ENCODE measurements at places on chromosomes 2 and 18.
A peak's percentile ranks its signal among the peaks of the same experiment; 100 is the strongest.

GRCh38 chr2:237708491-237708890 lies 81.1 kb downstream of the LRRFIP1 start:
- no peak for DNase-seq

GRCh38 chr2:30514134-30514847 lies 67.2 kb downstream of the LCLAT1 start:
- no peak for DNase-seq

GRCh38 chr2:9378433-9379390 lies 44.6 kb downstream of the ITGB1BP1 start:
- no peak for DNase-seq

DNA sequence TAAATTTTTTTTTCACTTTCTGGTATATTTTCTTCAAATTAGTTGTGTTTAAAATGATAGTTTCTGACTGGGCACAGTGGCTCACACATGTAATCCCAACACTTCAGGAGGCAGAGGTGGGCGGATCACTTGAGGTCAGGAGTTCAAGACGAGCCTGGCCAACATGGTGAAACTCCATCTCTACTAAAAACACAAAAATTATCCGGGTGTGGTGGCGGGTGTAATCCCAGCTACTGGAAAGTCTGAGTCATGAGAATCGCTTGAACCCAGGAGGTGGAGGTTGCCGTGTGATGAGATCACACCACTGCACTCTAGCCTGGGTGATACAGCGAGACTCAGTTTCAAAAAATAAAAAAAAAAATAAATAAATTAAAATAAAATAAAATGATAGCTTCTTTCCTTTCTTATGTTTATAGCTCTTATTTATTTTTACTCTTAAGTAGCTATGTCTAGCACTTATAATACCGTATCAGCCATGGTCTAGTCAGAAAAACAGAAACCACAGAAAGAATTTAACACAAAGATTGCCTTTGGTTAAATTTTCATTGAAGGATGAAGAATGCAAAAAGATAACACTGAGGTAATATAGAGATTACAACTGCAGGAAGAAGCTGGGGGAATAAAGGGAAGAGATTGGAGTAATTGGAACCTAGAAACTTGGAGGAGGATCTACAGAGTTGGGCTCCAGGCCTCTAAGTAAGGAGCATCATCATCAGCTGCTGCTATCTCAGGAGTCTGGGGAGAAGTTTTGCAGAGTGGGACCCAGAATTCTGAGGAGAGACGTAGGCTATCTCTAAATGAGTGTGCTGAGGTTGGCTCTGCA lies 54.7 kb upstream of the MBOAT2 start:
- peak; percentile 12 for DNase-seq

DNA sequence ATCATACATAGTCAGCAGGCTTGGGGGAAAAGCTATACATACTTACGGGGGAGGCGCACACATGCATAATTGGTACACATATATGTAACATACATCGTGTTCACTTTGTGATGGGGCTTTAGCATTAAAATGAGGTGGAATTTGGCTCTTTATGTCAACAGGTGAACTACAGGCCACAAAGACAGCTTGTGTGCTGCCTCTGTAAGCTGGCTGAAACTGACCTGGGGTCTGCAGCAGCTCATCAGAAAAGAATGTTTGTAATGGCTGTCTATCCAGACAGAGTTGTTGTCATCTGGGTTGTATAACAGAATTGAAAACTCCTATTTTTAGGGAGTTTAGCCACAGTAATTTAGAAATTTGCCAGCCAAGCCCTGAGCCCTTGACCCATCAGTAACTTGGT lies 4.7 kb upstream of the KCNG3 start:
- DNase-seq: no peak

GRCh38 chr2:98026927-98027522 lies 31.3 kb upstream of the TMEM131 start:
- DNase-seq: no peak

- no peak for DNase-seq
Observed at GRCh38 chr18:5943514-5943913, 48.2 kb upstream of the TMEM200C start.

DNA sequence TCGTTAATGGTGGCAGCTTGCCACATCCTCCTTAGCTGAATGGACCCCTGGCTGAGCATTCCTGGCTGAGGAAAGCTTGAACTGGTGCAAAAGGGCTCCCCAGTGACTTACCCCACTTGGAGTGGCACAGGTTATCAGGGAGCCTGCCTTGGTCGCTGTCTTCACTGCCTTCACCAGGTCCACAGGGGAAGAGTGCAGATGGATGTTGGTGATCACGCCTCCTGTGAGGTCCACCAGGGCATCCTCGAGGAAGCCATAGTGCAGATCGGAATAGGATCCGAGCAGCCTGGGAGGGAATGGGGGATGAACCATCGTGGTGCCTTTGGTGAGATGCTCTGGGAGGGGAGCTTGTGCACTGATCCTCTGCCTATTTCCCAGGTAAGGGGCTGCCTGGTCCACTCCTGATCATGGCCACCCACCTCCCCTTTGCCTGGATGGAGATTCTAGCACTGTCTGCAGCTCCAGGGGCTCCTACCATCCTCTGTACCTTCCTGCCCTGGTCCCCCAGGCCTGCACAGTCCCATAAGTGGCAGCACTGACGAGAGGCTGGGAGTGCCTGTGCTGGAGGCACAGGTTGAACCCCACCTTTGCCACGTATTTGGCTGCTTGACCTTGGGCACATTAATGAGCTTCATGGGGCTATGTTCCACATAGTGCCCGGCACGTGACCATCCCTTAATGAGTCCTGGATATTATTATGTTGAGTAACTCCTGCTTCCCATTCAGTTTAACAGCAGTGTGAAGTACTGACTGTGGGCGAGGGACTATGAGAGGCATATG lies 43.0 kb downstream of the CAPN13 start:
- no peak for DNase-seq

GRCh38 chr2:237074211-237074993 lies 11.3 kb upstream of the COPS8 start:
- DNase-seq: no peak

DNA sequence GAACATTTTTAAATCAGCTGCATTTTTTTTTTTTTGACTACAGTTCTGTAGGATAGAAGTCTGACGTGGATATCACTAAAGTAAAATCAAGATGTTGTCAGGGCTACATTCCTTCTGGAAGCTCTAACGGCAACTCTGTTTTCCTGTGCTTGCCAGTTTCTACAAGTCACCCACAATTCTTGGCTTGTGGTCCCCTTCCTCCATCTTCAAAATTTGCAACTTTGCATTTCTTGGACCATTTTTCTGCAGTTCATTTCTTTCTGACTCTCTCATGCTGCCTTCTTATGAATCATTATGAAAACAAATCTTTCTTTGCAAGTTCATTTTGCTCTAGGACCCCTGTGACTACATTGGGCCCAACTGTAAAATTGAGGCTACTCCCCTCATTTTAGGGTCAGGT lies 367.9 kb downstream of the DSC3 start:
- DNase-seq: no peak

DNA sequence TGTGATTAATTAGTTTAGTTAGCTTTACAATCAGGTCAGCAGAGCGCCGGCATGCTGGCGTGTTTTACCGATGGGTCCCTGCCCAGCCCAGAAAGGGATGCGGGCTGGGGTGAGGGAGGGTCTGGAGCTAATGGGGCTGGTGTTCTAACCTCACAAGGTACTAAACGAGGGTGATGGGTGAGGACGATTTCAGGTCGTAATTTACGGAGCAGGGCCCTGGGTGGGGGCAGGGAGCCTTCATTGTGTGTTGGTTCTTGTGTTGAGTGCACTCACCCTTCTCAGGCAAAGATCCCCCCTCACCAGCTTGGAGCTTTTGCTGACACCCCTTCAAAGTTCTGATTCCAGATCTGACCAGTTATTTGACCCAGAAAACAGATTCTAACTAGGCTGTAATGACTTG lies 39.5 kb downstream of the PTGR3 start:
- DNase-seq: no peak

DNA sequence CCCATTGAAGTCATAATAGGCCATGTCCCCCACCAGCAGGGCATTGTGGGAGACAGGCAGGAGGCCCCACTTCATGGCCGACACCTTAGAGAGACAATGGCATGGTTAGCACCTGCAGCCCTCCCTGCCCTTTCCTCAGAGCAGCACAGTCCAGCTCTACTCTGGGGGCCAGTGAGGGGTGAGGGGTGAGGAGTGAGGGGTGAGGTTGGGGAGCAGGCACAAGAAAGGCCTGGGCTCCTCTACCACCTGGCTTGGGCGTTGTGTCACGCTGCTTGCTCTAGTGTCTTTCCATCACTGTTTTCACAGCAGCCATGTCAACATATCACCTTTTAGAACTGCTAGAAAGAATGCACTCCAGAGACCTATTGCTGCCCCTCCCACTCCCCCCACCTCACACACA lies 77.2 kb downstream of the ADD2 start:
- DNase-seq: no peak

DNA sequence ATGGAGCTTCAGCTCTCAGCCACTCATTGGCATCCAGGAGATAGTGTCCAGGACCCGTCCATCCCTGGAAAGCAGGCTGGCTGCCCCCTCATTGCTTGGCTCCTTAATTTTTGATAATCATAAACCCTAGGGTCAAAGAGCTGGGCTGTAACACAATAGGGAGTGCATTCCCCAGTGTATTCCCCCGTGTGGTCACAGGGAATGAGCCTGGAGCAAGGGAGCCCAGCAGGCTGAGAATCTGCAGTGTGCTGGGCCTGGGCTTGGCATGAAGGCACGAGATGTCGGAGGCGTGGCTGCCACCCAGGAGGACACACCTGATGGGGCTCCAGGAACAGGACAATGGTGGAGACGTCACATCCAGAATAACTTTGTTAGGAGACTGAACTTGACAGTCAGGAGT lies 18.7 kb downstream of the TPRKB start:
- no peak for DNase-seq

DNA sequence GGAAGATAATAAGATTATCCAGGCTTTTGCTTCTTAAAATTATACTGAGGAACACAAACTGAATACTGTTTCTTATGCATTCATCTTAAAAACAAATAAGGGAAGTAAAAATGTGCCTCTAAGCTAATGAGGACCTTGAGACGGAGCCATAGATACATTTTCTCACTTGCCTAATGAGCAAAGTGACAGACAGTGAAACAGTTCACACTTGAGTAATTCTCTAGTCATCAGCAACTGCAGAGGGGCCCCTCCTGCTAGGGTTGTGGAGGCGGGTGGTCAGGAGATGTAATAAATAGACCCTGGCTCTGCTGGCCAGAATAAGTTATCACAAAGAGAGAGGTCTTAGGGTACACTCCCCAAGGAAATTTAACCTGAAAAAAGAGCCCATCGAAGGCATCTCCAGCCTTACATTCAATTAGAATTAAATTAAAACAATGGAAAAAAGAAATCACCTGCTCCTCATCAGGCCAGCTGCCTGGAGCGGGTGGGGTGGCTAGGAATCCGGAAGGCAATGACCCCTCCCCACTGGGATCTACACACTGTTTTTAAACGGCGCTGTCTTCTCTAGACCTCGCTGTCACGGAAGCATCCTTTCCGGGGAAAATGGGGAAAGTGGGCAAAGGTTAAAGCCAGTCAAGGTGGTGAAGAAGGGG lies 32.6 kb upstream of the INSIG2 start:
- DNase-seq: no peak

- no peak for DNase-seq
Observed at GRCh38 chr18:27242392-27243047, 57.4 kb upstream of the CHST9 start.

DNA sequence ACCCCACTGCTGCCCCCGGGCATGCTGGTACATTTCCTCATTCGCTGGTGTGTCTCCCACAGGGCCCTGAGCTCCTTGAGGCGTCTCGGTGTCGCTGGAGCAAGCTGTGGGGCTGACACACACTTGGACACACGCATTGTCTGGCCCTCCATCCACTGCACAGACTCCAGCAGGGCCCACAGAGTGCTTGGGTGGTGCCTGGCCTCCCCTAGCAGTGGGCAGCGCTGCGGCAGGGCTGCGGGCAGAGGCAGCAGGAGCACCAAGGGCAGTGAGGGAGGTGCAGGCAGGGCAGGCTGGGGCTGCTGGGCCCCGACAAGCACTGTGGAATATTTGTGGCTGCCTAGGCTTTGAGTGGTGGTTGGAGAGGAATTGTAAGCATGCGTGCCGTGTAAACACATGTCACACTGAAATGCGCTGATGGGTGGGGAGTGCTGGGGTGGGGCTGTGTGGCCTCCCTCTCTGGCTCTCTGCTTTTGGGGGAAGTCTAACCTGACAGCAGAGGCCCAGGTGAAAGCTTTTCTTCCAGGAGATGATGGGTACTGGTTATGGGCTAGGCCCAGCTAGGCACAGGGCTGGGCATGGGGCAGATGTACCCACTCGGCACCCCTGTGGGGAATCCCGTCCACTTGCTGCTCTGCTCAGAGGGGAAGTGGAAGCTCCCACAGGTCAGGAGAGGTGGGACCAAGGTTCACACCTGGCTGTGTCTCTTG lies 55.5 kb upstream of the HS6ST1 start:
- DNase-seq: no peak

- no peak for DNase-seq
Observed at GRCh38 chr2:188787658-188788240, 186.4 kb upstream of the COL3A1 start.

DNA sequence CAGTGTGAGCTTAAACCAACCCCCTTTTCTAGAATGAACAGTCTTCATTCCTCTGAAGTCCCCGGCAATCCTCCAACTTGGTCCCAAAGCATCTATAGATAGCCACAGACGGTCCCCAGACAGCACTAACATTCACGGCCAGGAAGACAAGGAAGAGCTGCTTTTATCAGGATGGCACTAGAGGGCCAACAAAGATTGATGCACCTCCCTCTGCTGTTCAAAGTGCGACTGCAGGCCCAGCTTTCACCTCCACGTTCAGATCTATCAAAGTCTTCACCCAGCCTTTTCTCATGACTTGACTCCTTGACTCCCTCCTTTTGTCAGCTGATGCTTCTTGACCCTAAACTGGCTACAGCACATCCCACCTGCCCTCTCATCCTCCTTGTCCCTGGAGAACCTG lies 54.3 kb downstream of the RNF152 start:
- DNase-seq: no peak

- no peak for DNase-seq
Observed at GRCh38 chr18:45359275-45360009, 255.8 kb upstream of the SLC14A2 start.

- no peak for DNase-seq
Observed at GRCh38 chr18:49456794-49457193, 3.7 kb downstream of the DYM start.

DNA sequence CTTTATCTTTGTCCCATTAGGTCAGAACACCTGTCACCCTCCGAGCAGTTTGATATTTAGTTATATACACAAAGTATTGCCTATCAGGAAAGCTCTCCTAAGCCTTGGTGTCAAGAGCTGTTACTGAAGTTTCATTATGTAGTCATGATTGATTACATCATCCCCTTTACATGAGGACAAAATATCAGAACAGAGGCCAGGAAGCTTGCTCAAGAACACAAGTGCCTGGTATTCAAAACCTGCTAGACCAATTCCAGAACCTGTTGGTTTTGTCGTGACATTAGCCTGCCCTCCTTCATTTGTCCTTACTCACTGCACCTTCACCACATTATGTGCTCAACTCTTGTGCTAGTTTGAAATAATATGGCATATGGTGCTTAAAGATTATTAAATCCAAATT lies 377.1 kb downstream of the CDH19 start:
- DNase-seq: no peak

- DNase-seq: no peak
Observed at GRCh38 chr2:43071599-43072550, 154.5 kb downstream of the ZFP36L2 start.
